ENCODE measurements at places on chromosomes 5 and 9.

DNA sequence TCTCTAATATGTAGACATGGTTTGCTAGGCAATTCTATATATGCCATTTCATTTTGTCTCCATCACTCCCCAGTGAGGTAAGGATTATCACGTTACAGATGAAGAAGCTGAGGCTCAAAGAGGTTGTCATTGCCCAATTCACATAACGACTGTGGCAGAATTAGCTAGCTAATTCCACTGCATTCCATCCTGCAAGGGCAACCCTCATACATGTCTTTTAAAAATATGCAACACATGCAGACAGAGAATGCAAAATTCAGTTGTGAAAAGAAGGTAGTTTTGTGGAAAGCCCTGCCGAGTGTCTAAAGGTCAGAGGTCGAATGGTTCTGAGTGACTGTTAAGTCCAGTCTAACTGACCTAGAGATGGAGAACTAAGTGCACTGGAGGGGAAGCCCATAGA, 219.2 kb downstream of the PAPPA start:
- no peak for DNase-seq

- peak; percentile 87 for DNase-seq
Observed at GRCh38 chr9:27572918-27573633, at the start of gene C9orf72. Gene C9orf72, minus strand, starts transcription at chr9:27573481. Its CDS starts 6,361 bp downstream, at chr9:27567120.

- peak; percentile 97 for DNase-seq
Observed at GRCh38 chr9:83920927-83921707, at the start of gene KIF27. Gene KIF27, minus strand, starts transcription at chr9:83921432. Its CDS starts 5,841 bp downstream, at chr9:83915591.

- DNase-seq: no peak
Observed at GRCh38 chr5:71829206-71829605, 110.1 kb downstream of the CARTPT start.

DNA sequence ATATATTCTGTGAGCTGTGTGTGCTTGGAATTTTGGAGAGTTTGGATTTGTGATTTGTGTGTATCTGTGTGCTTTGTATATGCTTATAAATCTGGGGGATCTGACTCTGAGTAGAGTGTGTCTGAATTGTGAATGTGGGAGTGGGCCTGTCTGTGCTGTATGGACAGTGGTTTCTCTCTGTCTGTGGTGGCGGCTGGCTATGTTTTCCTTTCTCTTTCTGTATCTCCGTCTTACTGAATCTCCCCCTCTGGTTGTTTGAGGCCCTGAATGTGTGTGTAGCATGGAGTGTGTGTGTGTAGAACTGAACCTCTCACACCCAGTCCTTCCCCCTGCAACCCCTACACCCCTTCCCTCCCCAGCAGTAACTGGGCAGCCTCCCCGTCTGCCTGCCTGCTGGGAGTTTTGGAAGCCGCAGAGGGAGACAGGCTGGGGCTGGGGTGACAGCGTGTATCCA, 4.7 kb downstream of the CXXC5 start:
- DNase-seq: no peak

GRCh38 chr9:111805830-111806241, 11.1 kb upstream of the SHOC1 start:
- no peak for DNase-seq

DNA sequence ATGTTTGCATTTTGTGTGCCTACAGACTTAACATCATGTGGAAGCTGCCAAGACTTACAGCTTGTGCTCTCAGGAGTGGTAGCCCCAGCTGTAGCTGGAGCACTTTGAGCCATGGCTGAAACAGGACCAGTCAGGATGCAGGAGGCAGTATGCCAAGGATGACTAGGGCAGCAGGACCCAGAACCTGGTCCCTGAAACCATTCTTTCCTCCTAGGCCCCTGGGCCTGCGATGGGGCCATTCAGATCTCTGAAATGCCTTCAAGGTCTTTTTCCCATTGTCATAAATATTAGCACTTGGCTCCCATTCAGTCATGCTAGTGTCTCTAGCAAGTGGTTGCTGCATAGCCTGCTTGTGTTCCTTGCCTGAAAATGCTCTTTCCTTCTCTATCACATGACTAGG, 29.6 kb upstream of the VLDLR start:
- DNase-seq: no peak

DNA sequence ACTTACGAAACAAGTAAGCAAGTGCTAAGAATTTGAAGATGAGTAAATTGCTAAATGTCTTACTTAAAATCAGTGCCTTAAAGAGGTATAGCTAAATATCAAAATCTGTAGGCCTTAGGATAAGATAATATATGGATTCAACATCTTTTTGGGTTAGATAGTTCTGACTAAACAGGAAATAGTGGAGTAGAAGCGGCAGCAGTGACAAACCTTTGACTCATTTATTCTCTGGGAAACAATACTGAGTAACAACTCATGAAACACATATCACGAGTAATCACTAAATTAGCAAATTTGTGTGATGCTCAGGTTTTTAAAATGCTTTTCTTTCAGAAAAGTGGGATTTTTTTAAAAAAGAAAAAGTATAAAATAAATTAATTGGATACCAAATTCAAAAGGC, 762.1 kb upstream of the TYRP1 start:
- DNase-seq: no peak

- DNase-seq: peak; percentile 69
Observed at GRCh38 chr9:37433867-37434371, 11.4 kb downstream of the GRHPR start.

- peak; percentile 69 for DNase-seq
Observed at GRCh38 chr9:13139641-13140171, 139.8 kb downstream of the MPDZ start.

DNA sequence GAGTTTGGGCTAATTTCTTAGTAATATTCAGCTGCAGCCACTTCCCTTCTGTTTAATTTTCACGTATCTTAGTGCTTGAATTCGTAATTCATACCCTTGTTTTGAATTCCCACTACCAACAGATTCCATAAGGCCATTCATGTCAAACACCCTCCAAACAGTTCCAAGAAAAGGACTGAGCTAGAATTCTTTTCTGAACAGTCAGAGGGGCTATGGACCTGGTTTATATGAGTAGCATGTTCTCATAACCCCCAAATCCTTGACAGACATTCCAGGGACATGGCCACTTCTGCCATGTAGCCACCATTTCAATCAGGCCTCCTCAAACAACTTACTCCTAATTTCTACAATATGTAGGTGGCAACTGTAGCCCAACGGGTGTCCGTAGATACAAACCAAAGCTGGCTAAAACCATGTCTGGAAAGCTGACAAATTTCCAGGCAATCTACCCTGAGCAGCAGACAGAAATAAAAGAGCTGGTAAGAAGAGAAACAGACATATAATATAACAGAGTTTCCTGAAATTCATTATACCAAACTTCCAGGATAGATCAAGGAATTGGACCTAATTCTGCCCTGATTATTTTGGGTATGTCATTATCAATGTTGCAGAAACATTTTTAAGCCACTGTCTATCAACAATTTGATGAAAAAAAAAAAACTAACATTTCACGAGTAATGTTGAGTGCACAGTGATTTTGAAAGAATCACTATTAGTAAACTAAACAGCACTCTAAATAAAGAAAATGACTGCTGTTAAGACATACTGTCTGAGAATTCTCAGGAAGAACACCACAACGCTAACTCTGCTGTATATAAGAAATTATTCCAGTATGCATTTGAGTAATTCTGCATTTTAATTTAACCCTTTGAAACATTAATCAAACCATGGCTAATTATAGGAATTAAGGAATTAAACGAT, 40.7 kb downstream of the EBF1 start:
- no peak for DNase-seq

- no peak for DNase-seq
Observed at GRCh38 chr5:72949481-72949880, 6.4 kb upstream of the FCHO2 start.

DNA sequence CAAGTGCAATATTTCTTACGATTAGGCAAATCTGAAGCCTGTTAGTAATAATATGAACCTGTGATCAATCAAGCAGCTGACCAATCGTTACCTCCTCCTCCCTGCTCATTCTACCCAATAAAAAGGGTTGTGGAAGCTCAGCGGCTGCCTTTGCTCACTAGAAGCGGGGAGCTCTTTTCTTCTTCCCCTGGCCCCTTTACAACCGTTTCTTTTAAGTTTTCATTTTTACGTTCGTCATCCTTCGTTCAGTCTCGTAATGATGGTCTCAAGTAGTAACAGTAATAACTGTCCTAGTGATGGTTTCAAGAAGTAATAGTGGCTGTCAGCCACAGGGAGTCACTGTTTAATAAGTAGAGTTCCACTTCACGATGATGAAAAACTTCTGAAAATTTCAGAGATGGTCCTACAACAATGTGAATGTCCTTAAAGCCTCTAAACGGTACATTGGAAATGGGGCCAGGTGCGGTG, 6.2 kb downstream of the UGT3A2 start:
- DNase-seq: no peak

DNA sequence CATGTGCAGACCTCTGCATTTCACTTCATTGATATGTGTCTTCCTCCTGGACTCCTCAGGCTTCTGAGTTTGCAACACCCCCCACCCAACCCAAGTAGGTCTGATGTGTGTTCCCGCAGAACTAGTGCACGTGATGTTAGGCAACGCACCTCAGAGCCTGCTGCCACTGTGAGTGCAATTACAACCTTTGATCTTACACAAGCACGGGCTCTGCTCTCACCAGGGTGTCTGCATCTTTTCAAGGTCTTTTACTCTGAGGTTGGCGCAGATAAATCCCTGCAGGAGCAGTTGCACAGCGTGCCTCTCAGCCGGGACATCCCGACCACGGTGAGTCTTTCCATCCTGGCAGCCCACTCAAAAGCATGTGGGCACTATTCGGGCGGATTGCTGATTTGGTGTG, 80.1 kb downstream of the EGFLAM start:
- no peak for DNase-seq

GRCh38 chr9:69975681-69976080, 68.0 kb upstream of the MAMDC2 start:
- DNase-seq: no peak

DNA sequence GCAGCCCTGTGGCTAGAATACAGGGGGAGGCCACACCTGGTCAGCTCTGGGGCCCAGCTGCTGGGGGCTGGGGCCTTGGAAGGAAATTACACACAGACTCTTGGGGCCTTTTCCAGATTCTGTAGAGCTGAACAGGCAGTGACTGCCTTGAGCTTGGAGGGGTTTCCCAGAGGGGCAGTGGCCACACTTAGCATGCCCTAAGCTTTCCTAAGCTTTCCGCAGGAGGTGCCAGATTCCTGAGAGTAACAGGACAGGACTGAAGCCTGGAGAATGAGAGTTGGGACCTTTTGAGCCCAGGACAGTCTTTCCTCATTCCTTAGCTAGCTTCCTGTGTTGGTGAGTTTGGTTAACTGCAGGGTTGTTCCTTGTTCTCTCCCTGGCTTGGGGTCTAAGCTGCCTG, 1.4 kb downstream of the TBC1D13 start:
- DNase-seq: no peak

GRCh38 chr9:69250681-69251080, 74.3 kb upstream of the ENTREP1 start:
- no peak for DNase-seq

GRCh38 chr5:120803282-120803681, 339.2 kb downstream of the PRR16 start:
- no peak for DNase-seq

- no peak for DNase-seq
Observed at GRCh38 chr5:94577466-94578245, 40.7 kb downstream of the KIAA0825 start.

GRCh38 chr5:137071931-137072330, 427.2 kb downstream of the SPOCK1 start:
- no peak for DNase-seq

- DNase-seq: no peak
Observed at GRCh38 chr5:50745221-50745910, 78.9 kb downstream of the PARP8 start.

DNA sequence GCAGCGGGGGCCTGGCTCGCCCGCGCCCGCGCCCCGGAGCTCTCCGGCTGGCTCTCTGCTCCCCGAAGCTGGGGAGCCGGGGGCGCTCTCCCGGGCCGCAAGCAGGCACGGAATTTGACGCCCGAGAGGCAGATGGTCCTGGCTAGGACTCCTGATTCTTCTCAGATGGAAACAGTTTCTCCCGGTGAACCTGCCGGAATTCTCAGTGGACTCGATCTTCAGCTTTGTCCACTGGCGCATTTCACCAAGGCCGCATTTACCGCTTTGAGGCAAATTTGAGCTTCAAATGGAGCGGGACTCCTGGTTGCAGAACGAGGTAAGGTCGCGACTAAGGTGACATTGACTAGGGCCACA, 305.7 kb upstream of the KCNN2 start:
- no peak for DNase-seq

- DNase-seq: no peak
Observed at GRCh38 chr9:96854651-96855273, 448 bp upstream of the ZNF782 start.

DNA sequence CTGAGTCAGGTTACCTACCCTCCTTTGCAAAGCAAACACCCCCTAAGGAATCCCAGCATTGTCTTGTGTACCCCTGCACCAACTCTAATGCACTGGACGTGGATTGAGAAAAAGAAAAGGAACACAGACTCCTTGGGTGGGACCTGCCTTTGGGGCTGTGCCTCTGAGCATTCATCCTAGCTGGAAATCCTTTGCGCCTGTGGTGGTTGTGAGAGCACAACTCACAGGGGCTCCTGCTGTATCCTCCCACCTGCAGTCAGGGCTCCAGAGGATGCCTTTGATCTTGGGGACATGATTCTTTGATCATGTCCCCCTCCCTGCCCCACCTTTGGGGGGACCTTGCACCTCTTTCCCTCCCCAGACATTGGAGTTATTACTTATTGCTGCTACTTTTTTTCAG, 338.5 kb downstream of the GADD45G start:
- no peak for DNase-seq

DNA sequence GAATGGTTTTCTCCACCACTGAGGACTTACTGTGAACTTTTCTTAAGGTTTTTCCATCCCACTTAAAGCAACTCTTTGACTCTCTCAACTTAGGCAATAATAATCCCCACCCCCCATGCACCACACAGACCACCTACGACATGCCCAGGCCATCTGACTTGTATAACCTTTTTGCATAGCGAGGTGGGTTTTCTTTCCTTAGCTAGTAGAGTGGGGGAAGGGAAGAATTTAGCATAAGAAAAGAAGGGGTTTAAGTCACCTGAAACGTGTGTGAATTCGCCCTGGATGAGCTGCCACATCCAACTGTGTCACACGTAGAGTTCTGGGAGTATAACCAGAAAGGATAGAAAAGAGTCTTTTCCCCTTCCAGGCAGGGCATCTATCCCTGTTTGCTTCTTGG, 262.7 kb downstream of the YTHDC2 start:
- no peak for DNase-seq

DNA sequence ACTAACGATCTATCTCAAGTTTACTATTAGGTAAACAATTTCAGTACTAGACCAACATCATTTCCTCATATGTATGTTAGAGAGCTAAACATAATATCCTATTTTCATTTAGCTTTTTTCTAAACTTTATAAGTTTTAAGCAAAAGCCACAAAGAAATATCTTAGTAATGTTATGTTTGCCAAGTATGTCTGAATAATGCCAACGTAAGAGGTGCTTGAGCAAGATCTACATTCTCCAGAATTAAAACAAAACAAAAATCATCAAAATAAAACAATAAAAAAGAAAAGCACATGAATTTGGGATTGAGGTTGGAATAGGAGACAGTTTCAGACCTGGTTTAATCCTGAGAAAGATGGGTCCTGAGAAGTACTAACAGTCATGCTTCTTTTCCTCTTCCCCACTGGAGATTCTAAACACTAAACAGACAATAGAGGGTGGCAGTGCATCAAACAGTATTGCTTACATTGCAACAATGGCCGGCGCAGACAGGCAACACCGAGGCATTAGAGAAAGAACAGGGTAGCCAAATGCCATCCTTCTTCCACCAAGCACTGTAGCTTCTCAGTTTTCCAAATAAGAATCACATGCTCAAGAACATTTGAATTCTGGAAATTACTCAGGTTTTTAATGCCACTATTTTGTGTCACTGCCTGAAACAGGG, 33.6 kb downstream of the CSNK1A1 start:
- no peak for DNase-seq

All from hypothalamus (tissue), 51 donors.